ENCODE measurements at places on chromosomes 13 and 19.
A peak's percentile ranks its signal among the peaks of the same experiment; 100 is the strongest.

DNA sequence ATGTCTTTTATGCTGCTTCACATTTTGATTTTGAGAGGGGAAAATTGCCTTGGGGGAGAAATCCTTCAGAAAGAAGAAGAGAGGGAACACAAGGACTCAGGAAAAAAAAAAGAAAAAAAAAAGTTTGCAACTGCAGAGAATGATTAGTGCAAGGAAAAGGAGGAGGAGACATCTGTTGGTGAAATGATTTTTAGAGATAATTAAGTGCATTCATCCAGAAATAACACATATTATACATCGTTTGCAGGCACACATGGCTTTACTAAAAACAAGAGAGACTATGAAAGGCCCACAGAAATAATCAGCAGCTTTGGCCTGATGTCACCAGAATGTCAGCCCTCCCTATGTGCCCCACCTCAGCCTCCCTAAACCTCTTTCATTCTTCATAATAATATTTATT lies 1058.2 kb downstream of the PCDH9 start:
- DNase-seq = no peak

DNA sequence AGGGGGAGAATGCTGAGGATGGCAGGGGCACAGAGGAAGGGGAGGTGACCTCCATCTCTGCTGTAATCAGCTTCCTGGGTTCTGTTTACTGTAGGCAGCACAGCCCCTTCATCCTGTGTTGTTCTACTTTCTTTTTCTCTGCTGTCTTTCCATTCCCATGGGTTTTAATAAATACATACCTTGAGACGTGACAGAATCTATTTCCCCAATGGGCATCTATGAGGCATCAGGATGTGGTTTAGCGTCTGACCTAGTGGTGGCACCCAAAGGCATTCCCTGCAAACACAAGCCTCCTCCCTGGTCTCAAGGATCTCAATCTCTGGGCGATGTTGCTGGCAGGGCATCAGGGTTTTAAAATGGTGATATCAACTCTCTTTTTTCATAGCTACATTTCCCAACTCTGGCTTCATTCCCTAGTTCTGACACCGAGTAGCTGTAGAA lies 60.8 kb downstream of the ALOX5AP start:
- DNase-seq = peak; percentile 19

DNA sequence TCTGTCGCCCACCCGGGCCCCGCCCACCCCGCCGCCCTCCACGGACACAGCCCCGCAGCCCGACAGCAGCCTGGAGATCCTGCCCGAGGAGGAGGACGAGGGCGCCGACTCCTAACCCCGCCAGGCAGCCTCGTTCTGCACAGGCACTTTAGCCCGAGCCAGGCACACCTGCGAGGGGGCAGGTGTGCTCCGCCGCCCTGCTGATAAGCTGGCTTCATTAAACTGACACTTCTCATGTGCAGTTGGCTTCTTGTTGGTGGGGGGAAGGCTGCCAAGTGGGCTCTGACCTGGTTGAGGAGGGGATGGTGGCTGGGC lies 8.2 kb downstream of the IL4I1 start:
- no peak for DNase-seq

DNA sequence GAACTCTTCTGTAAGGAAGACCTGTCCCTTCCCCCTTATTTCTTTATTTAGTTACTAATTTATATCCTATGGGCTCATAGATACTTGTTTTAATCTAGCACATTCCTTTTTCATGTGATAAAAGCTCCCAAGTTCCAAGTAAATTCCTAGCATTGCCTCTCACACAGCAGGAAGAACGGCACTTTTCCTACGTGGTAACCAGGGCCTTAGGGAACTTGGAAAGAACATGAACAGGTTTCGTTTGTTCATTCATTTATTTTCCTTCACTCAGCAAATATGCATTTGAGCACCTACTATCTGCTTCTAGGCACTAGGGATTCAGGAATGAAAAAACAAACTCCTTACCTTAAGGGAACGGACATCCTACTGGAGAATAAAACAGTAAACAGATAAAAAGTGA lies 125.1 kb downstream of the SIPA1L3 start:
- no peak for DNase-seq

DNA sequence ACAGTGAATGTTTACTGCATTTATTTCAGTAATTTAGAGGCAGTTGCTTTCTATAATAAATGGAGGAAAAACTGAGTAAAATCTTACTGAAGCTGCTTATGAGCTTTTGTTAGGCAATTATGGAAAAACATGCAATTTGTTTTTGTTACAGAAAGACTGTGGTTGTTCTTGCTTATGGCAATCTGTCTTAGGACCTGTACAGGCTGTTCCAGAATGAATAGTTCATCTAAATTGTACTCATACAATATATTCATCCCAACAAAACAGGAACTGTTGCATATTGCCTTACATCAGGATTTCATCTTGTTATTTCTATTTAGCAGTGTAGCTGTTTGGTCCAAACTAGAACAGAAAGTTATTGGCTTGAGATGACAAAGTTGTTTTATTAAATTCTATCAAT lies 199.2 kb downstream of the NALCN start:
- DNase-seq = no peak

DNA sequence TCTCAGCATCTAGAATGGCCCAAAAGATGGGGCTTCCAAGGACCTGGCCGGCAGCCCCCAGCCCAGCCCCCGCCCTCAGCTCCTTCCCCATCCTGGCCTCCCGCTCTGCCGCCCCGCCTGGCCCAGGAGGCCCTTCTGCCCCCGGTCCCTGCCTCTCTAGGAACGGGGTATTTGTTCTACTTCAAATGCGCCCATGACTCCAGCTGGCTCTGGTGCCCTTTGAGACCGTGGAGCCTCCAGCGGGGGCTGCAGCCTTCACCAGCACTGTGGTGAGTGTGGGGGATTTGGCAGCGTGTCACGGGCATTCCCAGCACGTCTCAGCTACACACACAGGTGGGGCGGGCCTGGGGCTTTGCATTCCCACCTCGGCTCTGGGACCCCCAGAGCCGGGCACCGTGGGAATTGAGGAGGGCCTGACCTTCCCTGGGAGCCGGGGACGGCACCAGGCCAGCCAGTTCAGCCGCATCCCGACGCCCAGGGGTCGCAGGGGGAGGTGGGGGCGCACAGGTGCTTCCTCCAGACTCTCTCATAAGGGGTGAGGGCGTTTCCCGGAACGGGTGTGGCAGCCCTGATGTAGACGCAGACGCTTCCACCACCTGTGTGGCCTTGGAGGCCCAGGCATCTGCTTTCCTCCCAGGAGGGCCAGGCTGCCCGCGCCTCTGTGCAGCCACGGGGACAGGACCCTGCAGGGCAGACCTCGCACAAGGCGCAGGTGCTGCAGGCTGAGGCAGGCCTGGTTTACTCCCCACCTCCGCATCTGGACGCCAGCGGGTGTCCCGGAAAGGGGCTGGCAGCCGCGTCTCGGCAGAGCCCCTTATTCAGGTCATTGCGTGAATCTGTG lies 947 bp downstream of the ATP4B start:
- no peak for DNase-seq

GRCh38 chr19:5545984-5546383 lies 21.8 kb downstream of the TINCR start:
- DNase-seq = no peak

GRCh38 chr13:91609353-91609752 lies 210.9 kb downstream of the GPC5 start:
- DNase-seq = no peak

GRCh38 chr13:41122838-41123237 lies 9.8 kb downstream of the KBTBD6 start:
- DNase-seq = peak; percentile 42

GRCh38 chr13:109144693-109145437 lies 515.5 kb downstream of the MYO16 start:
- DNase-seq = no peak

DNA sequence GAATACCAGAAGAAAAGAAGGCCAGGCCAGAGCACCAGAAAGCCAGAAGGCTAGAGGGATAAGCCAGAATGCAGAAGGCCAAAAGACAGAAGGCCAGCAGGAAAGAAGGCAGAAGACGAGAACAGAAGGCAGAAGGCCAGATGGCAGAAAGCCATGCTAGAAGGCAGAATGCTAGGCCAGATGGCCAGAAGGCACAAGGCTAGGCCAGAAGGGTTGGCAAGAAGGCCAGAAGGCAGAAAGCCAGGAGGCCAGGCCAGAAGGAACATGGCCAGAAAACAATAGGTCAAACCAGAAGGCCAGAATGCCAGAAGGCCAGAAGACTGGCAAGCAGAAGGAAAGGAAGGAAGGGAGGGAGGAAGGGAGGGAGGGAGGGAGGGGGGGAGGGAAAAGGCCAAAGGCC lies 188.8 kb downstream of the TUBA3C start:
- DNase-seq = no peak

DNA sequence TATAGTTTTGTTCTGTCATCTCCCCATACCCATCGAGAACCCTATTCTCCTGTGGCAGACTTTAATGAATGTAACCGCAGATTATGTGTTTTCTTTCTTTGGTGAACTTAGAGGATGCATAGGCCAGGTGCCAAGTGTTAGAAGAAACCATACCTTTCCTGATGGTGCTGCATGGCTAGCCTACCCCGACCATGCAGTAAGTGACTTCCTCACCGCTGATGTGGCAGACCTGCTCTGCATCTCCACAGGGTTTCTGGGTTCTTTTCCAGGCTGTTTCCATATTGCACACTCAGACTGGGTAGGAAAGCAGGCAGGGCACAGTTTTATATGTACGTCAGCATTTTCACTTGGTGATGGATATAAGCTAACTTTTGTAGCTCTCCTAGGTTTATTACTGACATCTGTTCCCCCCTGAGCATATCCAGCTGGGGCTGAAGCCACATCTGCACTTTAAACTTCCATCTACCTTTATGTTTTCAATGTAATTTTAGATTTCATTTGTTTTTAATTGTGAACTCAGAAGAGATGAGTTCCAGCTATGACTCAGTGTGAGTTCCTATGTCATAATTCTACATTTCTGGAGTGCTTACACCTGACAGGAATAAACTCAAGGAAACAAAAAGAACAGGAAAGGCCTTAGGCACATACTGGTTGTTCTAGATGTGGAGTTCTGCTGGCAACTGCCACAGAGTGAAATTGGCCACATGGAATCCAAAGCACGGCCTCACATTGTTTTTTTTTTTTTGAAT lies 42.3 kb downstream of the LRCH1 start:
- no peak for DNase-seq

GRCh38 chr13:89324582-89324981 lies 1653.4 kb downstream of the SLITRK5 start:
- no peak for DNase-seq

- no peak for DNase-seq
These were observed 6.2 kb downstream of the ZNF416 start for GRCh38 chr19:57572415-57572947.

DNA sequence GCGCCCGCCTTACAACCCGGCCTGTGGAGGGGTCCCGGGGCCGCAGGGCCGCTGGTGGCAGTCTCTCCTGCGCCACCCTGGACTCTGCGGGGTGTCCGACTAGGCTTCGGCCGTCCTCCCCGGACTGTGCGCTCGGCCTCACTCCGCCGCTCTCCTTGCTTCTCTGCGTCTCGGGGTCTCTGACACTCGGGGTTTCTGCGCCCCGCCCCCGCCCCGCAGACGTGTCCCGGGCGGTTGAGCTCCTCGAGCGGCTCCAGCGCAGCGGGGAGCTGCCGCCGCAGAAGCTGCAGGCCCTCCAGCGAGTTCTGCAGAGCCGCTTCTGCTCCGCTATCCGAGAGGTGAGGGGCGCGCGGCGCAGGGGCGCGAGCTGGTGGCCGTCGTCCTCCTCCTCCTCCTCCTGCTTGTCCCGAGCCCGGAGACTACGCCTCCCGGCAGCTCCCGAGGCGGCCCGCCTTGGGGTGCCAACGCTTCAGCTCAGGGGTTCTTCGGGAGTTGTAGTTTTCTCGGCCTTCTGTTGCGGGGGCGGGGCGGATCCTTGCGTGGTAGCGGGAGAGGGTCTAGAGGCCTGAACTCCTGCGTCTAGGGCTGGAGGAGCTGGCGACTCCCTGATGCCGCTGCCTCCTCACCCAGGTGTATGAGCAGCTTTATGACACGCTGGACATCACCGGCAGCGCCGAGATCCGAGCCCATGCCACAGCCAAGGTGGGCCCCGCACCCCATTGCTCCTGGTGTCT lies 627 bp downstream of the LIN7B start:
- peak; percentile 60 for DNase-seq

- no peak for DNase-seq
These were observed 41.0 kb upstream of the SIAH3 start for GRCh38 chr13:45892513-45892912.

- no peak for DNase-seq
These were observed 8.2 kb downstream of the LONP1 start for GRCh38 chr19:5711713-5712161.

- no peak for DNase-seq
These were observed 63.6 kb upstream of the FLT1 start for GRCh38 chr13:28558567-28558966.

- peak; percentile 11 for DNase-seq
These were observed 34.5 kb downstream of the SHISA2 start for GRCh38 chr13:26017196-26017921.

GRCh38 chr19:32040236-32040635 lies 305.2 kb upstream of the ZNF507 start:
- DNase-seq = no peak
